ENCODE measurements at places on chromosomes 16 and 17.

DNA sequence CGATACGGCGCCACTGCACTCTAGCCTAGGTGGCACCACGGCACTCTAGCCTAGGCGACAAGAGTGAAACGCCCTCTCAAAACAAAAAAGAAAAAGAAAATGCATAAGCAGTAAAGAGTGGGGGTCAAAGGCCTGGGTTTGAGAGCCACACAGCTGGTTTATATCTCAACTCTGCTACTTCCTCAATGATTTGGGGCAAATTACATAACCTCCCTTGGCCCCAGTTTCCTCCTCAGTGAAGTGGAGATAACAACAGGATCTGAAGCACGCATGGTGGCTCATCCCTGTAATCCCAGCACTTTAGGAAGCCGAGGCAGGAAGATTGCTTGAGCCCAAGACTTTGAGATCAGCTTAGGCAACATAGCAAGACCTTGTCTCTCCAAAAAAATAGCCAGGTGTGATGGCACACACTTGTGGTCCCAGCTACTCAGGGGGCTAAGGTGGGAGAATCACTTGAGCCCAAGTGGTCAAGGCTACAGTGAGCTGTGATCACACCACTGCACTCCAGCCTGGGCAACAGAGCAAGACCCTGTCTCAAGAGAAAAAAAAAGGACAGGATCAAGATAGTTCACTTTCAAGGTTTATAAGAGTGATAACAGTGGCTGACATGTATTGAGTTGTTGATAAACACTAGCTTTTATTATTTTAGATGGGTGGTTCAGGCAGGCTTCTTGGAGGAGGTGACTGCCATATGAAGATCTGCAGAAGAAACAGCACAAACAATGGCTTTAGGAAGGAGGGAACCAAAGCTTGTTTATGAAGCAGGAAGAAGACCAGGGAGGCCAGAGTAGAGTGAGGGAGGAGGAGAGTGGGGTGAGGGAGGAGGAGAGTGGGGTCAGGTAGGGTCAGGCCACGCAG, 8.5 kb upstream of the COG1 start:
- DNase-seq = no peak

GRCh38 chr17:49823614-49824013, 24.3 kb downstream of the TAC4 start:
- DNase-seq = no peak

GRCh38 chr16:68084504-68085258, 489 bp upstream of the NFATC3 start:
- peak; percentile 91 for DNase-seq

DNA sequence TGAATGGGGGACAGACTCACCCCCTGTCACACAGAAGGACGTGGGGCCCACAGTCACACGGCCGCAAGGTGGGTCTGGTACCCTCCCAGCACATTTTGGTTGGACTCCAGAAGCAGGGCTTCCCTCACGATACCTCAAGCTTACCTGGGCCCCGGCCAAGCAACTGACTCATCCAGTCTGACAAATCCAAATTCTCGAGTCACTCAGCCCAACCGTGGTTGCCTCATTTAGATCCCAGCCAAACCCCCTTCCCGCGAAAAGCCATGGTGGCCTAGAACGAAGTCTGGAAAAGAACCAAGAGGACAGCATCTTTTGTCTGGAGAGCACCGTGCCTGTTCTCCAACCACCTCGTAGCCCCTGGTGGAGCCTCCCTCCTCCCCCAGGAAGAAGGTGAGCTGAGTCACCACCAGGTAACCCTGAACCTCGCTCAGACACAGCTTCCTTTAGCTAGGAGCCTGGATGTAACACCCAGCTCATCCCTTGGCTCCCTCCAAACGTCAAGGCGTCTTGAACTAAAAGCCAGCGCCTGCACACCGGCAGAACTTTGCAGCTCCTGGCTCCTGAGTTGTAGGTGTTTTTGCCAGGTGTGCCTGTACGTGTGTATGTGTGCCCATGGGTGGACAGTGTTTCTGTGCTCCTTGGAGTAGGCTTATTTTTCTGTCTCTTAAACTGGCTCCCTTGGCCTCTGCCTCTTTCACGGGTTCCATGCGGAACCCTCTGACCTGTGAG, 78.9 kb downstream of the CMIP start:
- DNase-seq = no peak

DNA sequence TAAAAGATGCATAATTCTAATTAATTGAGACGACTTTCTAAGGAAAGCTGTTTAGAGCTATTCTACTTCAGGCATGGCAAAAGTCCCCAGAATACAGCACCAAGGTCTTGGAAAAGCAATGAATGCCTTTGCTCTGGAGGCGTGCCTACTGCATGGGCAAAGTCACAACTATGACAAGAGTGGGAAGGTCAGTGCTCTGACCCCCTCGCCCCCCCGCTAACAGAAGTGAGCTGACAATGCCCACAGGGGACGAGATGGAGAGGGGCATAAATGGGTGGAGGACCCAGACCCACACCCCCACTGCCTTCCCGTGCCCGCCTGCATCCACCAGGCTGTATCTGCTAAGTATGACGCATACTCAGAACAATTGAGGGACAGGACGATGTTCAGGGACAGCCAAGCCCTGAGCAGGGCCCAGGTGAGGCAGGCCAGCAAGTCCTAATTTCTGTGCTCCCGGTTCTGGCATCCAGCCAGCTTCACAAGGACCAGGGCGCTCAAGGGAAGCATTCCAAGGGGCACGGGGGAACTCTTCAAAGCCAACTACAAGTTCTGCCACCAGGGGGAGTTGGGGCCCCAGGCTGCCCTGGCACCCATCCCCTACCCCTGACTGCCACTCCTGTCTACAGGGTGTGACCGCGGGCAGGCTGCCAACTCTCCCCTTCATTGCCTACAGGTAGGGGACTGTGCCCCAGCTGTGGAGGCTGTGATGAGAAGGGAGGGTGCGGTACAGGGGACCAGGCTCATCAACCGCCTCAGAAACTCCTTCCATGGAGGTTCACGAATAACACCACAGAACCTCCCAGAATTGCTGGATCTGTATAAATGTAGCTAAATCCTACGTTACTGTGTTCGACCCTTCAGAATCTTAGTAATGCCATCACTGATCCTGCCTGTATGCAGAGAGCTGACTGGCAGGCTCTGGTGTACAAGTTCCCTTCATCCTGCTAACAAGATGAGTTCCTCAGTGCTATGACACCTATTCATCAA, 20.8 kb downstream of the NPRL3 start:
- DNase-seq = peak; percentile 79

GRCh38 chr16:69329369-69330285, 761 bp downstream of the PDF start:
- DNase-seq = peak; percentile 48

DNA sequence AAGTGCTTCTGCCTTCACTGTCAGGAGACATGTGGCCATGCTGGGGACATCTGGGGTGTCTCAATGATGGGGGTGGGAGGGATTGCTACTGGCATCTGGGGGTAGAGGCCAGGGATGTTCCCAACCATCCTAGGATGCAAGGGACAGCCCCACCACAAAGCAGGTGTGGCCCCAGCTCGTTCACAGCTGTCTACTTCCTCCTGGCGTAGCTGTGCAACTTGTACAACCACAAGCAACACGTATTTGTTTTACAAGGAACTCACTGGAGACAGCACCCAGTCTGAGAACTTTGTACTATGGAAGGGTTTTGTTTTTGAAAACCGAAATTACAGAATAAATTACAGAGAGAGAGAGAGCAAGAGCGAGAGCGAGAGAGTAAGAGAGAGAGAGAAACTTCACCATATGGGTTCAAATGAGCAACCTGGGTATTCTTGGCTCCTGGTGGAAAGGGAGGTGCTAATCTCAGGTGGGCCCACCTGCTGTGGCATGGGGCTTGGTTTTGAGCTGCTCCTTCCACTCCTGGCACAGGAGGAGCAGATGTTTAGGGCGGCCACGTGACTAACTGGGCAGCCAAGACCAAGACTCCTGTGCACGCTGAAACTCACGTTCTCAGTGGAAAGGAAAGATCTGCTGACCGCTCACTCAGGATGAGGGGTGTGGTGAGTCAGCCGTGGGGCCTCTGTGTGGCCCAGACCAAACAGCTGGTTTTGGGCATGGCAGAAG, 17.5 kb upstream of the TNFRSF13B start:
- DNase-seq = peak; percentile 54

GRCh38 chr16:75494661-75495075, 573 bp downstream of the CHST6 start:
- DNase-seq = no peak

- DNase-seq = no peak
Observed at GRCh38 chr17:68821860-68822696, 133.1 kb downstream of the ABCA8 start.

- no peak for DNase-seq
Observed at GRCh38 chr16:79980650-79981521, 380.3 kb upstream of the MAF start.

DNA sequence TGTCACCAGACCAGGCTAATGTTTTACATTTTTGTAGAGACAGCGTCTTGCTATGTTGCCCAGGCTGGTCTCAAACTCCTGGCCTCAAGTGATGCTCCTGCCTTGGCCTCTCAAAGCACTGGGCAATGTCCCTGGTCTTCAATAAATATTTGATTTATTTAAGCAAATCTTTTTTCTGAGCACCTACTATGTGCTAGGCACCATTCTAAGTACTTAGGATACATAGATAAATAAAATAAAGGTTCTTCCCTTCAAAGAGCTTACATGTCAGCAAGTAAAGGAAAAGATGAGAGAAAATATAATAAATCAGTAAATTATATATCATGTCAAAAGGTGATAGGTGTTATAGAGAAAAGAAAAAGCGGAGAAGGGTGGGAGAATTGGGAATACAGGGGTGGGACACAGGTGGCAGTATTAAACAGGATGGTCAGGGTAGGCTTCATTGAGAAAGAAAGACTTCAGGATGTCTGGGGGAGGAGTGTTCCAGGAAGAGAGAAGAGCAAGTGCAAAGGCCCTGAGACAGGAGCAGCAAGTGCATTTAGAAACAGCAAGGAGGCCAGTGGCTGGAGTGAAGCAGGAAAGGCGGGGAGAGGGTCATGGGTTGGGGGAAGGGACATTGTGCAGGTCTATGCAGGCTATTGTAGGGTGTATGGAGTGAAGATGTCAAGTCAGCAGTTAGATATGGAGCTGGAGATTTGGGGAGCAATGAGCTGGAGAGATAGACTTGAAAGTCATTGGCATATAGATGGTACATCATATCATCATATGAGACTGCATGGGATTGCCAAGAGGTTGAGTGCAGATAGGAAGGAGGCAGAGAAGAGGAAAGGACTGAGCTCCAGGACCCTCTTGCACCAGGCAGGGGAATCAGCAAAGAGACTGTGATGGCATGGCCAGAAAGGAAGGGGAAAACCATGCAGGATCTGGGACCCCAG, 11.3 kb downstream of the ABCC3 start:
- DNase-seq = no peak

DNA sequence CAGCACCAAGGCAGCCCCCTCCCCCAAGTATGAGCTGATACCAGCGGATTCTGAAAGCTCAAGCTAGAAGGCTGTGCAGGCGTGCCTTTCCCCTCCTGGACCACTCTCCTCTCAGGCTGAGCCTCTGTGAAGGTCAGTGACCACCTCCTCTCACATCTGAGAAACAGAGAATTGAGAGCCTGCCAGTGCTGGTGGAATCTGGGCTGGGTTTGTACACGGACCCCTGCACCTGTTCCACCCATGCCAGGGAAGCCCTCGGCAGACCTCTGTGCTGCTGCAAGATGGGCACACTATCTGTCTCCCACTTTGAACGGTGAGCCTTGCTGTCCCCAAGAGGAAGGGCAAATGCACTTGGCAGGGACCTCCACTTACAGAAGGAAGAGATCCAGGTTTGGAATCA, 54.7 kb upstream of the SDK2 start:
- DNase-seq = no peak

- no peak for DNase-seq
Observed at GRCh38 chr17:16254773-16255400, 37.9 kb downstream of the PIGL start.

All from germinal center (tissue), 1 donor.